ENCODE measurements at places on chromosomes 1 and 21. TPM values are rescaled to one million over a fixed set of nuclear protein-coding genes. Genes with fewer than 3 reads are reported as not detected.

The APCS gene
- total RNA-seq, result not detected

The GPA33 gene
- not detected for total RNA-seq

The KRTAP21-2 gene
- not detected for total RNA-seq

The TMEM183A gene
- 76.5 TPM for total RNA-seq

The OPRD1 gene
- 5.2 TPM for total RNA-seq

The BMP8B gene
- 6.8 TPM for total RNA-seq

The HUNK gene
- total RNA-seq, result 10.7 TPM

The AUNIP gene
- total RNA-seq, result 1.3 TPM

The STIL gene
- total RNA-seq, result 7.1 TPM

The THEMIS2 gene
- total RNA-seq, result 8.9 TPM

The IL10RB gene
- 20.7 TPM for total RNA-seq

The KRTAP19-1 gene
- not detected for total RNA-seq

The STXBP3 gene
- 118 TPM for total RNA-seq

The OR2T29 gene
- not detected for total RNA-seq

The HPDL gene
- 1.4 TPM for total RNA-seq

The RCSD1 gene
- 10.9 TPM for total RNA-seq

The VANGL2 gene
- 15.2 TPM for total RNA-seq

The MIXL1 gene
- total RNA-seq, result not detected

The POFUT2 gene
- total RNA-seq, result 79.6 TPM

The CADM3 gene
- 89.3 TPM for total RNA-seq

The H6PD gene
- total RNA-seq, result 34.1 TPM

The GABRD gene
- 1.4 TPM for total RNA-seq

The FASLG gene
- not detected for total RNA-seq

The FCGR2B gene
- 1.9 TPM for total RNA-seq

The LCE1F gene
- not detected for total RNA-seq

The PTPN7 gene
- total RNA-seq, result 1.3 TPM

The ANKRD34A gene
- 1.2 TPM for total RNA-seq

The CSF3R gene
- 8.8 TPM for total RNA-seq

The PDZK1IP1 gene
- 1.0 TPM for total RNA-seq

The ELF3 gene
- 59.8 TPM for total RNA-seq

The PIP5K1A gene
- total RNA-seq, result 117 TPM

The TRIM58 gene
- 7.0 TPM for total RNA-seq

The ZNF692 gene
- total RNA-seq, result 47.0 TPM

The CACNA1S gene
- 5.9 TPM for total RNA-seq

The MAB21L3 gene
- not detected for total RNA-seq

The CD5L gene
- total RNA-seq, result not detected

The TAS1R3 gene
- total RNA-seq, result 0.77 TPM

The SH3BGR gene
- 15.6 TPM for total RNA-seq

The FNDC5 gene
- 69.1 TPM for total RNA-seq

The EXO1 gene
- 4.3 TPM for total RNA-seq

The NBPF12 gene
- 24.0 TPM for total RNA-seq

The PRAMEF12 gene
- not detected for total RNA-seq

The CTTNBP2NL gene
- 27.7 TPM for total RNA-seq

The CRNN gene
- total RNA-seq, result not detected

The ADGRB2 gene
- 32.9 TPM for total RNA-seq

The NIT1 gene
- total RNA-seq, result 24.8 TPM

The KCNK2 gene
- 3.5 TPM for total RNA-seq

The FYB2 gene
- total RNA-seq, result 11.4 TPM

The AMIGO1 gene
- total RNA-seq, result 13.3 TPM

The LAX1 gene
- 0.38 TPM for total RNA-seq

The ACKR1 gene
- total RNA-seq, result 8.9 TPM

The MYBPH gene
- 4.5 TPM for total RNA-seq

The FMO3 gene
- total RNA-seq, result 0.49 TPM

The SLC37A1 gene
- total RNA-seq, result 13.5 TPM

The NEXN gene
- 10.6 TPM for total RNA-seq

The TP73 gene
- 1.5 TPM for total RNA-seq

The ALPL gene
- 12.6 TPM for total RNA-seq

The NUDC gene
- 31.4 TPM for total RNA-seq

The CLCNKB gene
- total RNA-seq, result 0.55 TPM

Measured in camera-type eye (tissue), 1 donor.